ENCODE measurements at places on chromosomes 16 and 17.

GRCh38 chr17:39533891-39534290 is 72.6 kb downstream of the CDK12 start:
- DNase-seq, result no peak

DNA sequence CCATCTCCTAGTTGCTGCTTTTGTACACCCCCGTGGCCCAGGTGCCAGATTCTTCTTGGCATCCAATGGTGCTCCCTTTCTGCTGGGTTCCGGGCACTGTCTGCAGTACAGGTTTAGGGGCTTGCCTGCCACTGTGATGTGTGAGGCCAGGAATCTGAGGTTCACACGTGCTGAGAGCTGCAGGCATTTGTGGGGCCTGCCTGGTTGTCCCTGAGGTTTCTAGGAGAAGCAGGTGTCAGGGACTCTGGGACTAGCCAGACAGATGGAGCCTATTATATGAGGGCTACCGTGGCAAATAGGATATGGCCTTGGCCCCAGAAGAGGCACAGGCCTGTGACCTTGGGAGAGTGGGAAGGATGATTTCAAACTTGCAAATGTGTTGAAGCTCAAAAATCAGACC is 29.3 kb downstream of the NDEL1 start:
- DNase-seq, result no peak

DNA sequence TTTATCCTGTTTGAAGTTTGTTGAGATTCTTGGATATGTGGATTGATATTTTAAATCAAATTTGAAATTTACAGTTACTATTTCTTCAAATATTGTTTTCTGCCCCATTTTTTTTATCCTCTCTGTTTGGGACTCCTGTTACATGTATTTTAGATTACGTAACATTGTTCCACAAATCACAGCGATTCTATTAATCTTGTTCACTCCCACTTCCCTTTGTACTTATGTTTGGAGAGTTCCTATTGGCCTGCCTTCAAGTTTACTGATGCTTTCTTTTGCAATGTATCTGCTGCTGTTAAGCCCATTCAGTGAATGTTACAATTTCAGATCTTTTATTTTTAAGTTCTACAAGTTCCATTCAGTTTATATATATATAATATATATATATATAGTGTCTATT is 288.3 kb upstream of the TNRC6C start:
- DNase-seq, result no peak

DNA sequence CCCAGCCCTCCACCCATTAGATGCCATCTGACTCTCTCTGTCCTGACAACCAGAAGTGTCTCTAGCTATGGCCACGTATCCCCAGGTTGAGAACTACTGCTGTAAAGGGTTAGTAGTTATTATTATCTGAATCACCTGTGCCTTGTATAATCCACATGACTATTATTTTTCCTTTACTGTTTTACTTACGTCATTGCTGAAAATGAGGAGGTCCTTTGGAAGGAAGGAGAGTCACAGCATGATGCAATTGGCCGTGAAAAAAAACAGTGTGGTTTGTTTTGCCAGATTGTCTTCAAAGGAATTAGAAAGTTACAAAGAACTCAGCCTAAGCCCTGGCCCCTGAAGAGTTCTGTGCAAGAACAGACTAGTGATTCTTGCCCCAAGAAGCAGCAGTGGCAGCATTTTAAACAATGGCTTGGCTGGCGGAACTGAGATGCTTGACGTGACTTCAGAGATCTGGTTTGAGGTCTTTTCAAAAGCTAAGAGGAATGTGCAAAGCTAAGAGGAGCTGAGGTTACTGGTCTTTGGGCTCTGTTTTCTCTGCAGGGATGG is 413.3 kb upstream of the EEF2KMT start:
- DNase-seq, result no peak

- DNase-seq, result no peak
These were observed 80.2 kb upstream of the CIBAR2 start for GRCh38 chr16:85192238-85193114.

DNA sequence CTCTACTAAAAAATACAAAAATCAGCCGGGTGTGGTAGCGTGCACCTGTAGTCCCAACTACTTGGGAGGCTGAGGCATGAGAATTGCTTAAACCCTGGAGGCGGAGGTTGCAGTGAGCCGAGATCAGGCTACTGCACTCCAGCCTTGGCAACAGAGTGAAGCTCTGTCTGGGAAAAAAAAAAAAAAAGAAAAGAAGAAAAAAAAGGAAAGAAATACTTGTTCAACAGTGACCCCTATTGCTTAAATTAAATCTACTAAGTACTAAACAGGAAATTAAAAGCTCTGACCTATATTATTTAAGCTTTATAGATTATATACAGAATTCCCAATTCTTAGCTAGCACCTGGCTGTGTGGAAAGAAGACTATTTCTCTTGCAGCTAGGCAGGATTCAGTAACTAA is 48.9 kb downstream of the FBXL20 start:
- no peak for DNase-seq

DNA sequence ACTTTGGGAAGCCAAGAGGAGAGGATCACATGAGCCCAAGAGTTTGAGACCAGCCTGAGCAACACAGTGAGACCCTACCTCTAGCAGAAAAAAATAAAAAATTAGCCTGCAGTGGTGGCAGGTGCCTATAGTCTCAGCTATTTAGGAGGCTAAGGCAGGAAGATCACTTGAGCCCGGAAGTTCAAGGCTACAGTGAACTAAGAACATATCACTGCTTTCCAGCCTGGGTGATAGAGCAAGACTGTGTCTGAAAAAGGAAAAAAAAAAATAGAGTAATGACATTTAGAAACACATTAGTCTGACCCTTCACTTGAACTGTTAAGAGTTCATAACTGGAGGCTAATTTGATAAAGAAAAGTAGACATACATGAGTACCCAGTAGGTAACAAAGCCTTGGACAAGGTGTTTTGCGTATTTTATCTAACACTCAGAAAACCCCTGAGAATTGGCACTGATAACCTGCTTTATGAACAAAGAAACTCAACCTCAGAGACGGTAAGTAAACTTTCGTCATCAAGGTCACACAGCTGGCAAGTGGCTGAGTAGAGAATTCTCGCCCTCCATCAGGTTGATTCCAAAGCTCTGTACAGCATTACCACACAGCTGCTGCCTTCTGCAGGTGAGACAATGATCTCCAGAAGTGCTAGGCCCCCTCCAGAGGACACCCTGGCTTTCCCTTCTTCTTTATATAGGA is 101.1 kb downstream of the SMG6 start:
- no peak for DNase-seq

DNA sequence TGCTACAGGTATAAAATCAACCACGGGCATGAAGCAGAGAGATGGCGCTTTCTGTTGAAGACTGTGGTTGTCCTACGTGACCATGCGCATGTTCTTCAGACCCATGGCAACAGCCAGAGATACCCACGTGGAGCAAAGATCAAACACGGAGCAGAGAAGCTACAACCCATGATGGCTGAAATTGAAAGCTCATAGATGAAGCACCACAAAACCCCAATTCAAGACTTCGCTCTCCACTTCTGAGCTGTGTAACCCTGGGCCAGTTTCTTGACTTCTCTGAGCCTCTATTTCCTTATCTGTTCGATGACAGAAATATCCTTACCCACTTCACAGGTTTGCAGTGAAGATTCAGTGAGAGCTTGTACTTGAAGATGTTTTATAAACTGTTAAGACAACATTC is 49.6 kb downstream of the C16orf95 start:
- DNase-seq, result no peak

Measured in B cell (primary cell).